ENCODE measurements at places on chromosomes 2 and 18. TPM values are rescaled to one million over a fixed set of nuclear protein-coding genes. Genes with fewer than 3 reads are reported as not detected.

Gene DNAJC5G
- 0.48 TPM for polyA plus RNA-seq

- no peak for DNase-seq
These were observed 66.6 kb downstream of the ZBTB7C start for GRCh38 chr18:48342581-48342980.

Gene CD302
- 9.4 TPM for polyA plus RNA-seq

DNA sequence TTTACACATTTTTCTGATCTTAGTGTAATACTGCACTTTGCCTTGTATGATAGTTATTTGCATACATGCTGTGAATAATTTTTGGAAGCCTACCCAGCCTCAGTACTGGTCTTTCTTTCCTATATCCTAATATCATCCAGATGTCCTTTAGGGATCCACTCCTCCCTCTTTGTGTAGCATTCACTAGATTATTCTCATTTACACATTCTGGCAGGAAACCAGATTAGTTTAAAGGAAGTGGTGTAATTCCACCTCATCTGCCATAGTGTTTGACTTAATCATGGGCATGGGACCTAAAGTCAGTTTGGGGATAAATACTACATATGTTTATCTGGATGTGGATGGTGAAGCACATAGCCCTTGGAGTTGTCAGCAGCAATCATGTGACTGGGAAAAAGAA is 444.9 kb upstream of the MAP2 start:
- no peak for DNase-seq

Gene FBLN7
- 10.6 TPM for polyA plus RNA-seq

GRCh38 chr2:191180713-191181112 is 29.9 kb upstream of the STAT4 start:
- no peak for DNase-seq

- DNase-seq = no peak
These were observed 29.6 kb upstream of the LPIN1 start for GRCh38 chr2:11716689-11717321.

GRCh38 chr2:169362894-169363559 is 693 bp upstream of the LRP2 start:
- no peak for DNase-seq

DNA sequence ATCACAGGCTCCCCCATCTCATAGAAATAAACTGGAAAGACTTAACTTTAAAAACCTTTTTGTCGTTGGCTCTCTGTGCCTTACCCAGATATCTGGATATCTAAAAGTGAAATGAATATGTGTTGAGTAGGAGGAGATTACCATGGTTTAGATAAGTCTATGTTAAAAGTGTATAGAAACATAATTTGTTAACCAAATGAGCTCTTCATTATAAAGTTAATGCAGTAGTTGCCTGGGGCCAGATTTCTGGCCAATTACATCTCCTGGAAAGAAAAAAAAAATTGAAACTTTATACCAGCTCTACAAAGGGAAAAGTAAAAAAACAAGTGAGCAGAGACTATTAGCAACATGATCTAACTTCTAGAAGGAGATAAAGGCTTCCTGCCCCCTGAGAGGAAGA is 259.6 kb upstream of the UBE2E3 start:
- no peak for DNase-seq

Gene MGAT4A
- polyA plus RNA-seq = 25.2 TPM

Gene CNTNAP5
- polyA plus RNA-seq = 45.3 TPM

Gene CIDEA
- polyA plus RNA-seq = 0.38 TPM

GRCh38 chr18:11759456-11759855 is 70.4 kb downstream of the GNAL start:
- no peak for DNase-seq

- DNase-seq = no peak
These were observed 48.2 kb downstream of the LIPG start for GRCh38 chr18:49610022-49610445.

GRCh38 chr18:23397907-23398306 is 55.2 kb upstream of the RIOK3 start:
- no peak for DNase-seq

GRCh38 chr2:237143676-237144440 is 58.2 kb downstream of the COPS8 start:
- DNase-seq = no peak

- peak; percentile 76 for DNase-seq
These were observed 54.3 kb downstream of the CDK15 start for GRCh38 chr2:201860636-201861066.

Gene REG3G
- polyA plus RNA-seq = not detected

DNA sequence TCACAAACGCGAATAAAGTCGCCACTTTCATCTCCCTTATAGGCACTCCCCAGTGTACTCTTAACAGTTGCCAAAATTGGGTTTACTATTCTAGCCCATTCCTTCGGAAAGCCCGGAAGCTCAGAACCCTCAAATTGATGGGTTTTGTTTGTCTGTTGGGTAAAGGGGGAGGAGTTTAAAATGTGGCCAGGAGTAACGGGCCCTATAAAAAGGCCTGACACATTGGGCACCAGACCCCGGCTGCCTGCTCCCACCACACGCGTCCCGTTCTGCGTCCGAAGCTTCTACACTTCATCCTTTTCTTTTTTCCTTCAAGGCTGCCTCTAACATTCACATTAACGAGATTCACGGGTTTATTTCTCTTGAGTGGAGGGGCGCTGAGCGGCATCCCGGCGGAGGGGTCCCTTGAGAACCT is 837 bp downstream of the NHEJ1 start:
- no peak for DNase-seq

GRCh38 chr2:170354388-170354787 is 176.4 kb downstream of the MYO3B start:
- peak; percentile 48 for DNase-seq

Gene ABCB11
- 0.19 TPM for polyA plus RNA-seq

Gene COL3A1
- polyA plus RNA-seq = 797 TPM

GRCh38 chr2:200131307-200131706 is 175.2 kb upstream of the SPATS2L start:
- no peak for DNase-seq

DNA sequence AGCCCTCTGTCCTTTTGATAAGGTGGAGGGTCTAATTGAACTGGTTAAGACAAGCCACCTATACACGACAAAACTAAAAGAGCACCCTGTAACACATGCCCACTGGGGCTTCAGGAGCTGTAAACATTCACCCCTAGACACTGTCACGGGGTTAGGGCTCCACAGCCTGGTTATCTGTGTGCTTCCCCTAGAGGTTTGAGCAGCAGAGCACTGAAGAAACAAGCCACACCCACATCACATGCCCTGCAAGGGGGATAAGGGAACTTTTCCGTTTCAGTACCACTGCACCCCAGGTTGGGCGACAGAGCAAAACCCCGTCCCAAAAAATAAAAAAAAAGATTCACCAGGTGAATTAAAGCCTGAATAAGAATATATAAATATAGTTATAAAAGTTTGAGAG is 913.7 kb upstream of the ACVR2A start:
- no peak for DNase-seq

GRCh38 chr18:68735483-68736343 is 20.8 kb upstream of the TMX3 start:
- no peak for DNase-seq

Gene HIBCH
- polyA plus RNA-seq = 56.0 TPM

DNA sequence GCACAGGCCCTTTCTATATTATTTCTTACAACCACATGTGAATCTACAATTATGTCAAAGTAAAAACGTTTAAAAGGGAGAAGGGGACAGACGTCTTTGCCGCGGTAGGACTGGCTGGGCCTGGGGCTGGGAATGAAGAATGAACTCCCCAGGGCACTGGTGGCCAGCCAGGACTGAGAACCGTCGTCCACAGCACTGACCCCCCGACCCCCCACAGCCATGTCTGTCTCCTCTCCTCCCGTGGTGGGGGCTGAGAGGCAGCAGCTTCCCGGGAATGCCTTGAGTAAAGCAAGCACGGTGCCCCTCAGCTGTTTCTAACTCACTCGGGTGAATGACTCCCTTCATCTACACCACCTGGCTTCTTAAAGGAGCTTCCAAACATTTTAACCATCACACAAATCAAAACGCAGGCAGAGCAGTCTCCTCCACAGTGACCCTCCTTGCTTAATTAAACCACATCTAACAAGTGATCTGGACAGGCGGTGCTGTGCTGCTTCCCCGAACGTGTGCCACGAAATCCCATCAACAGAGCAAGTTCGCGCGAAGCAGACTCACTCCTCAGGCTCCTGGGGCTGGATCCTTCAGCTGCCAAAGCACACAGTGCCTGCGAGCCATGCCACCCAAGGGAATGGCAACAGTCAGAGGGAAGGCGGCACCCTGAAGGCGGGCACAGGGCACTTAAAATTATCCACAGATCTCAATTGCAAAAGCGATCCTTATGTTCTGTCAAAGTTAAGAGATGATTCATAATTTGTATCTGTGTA is 217.7 kb downstream of the EIPR1 start:
- no peak for DNase-seq

DNA sequence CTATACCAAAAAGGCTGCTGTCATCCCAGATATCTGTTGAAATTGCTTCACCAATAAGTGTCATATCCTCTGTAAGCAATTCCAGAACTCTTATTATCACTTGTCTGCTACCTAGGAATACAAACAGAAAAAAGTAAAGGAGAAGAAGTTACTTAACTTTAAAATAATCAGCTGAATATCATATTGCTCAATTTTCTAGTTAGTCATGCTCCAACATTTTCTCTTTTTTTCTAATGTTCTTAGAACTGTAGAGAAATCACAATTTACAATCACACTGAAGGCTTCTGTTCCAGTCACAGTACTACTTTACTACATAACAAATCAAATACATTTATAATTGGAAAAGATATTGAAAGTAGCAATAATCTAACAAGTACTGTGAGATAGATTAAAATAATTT is 17.4 kb downstream of the RTTN start:
- DNase-seq = no peak

Gene VIL1
- 0.48 TPM for polyA plus RNA-seq

DNA sequence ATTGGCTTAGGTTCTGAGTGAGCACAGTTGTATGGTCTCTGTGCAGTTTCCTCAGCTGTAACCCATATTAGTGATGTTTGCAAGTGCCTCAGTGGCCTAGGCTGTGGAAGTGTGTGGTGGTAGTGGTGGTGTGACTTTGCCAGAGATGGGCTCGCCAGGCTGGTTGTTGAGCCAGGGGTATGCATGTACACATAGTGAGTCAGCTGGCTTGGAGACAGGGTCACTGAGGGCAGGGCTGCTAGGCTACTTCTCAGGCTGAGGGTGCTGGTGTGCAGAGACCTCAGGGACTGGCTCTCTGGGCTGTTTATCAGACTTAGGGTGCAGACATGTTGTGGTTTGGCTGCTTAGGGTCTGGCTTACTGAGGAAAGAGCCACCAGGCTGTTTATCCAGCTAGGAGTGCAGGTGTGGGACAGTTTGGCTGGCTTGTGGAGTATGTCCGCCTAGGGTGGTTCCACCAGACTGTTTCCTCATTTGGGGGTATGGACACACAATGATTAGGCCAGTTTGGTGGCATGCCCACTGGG is 15.0 kb downstream of the APLF start:
- no peak for DNase-seq

- DNase-seq = no peak
These were observed 157.5 kb downstream of the TGIF1 start for GRCh38 chr18:3607309-3608098.

DNA sequence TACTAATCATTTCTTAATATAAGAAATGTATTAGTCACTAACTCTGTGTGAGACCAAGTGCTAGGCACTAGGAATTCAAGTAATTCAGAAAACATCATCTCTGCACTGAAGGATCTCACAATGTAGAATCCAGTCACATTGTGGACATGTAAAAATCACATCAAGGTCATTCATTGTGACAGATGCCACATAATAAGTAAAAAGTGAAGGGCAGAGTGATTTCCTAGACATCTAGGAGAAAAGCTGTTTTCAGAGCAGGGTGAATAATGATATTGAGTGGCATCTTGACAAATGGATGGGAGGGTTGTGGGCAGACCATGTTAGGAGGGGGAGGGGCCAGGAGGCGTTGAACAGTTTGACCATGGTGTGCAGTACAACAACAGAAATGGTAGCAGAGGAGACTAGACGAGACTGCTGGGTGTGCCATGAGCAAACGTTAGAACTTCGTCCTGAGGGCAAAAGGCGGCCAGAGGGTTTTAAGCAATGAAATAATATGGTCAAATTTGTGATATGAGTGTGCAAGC is 93.8 kb downstream of the DTNA start:
- DNase-seq = no peak

- no peak for DNase-seq
These were observed 136.5 kb upstream of the TWIST2 start for GRCh38 chr2:238711346-238711745.

- peak; percentile 55 for DNase-seq
These were observed 141.7 kb upstream of the GPC1 start for GRCh38 chr2:240293557-240294461.

DNA sequence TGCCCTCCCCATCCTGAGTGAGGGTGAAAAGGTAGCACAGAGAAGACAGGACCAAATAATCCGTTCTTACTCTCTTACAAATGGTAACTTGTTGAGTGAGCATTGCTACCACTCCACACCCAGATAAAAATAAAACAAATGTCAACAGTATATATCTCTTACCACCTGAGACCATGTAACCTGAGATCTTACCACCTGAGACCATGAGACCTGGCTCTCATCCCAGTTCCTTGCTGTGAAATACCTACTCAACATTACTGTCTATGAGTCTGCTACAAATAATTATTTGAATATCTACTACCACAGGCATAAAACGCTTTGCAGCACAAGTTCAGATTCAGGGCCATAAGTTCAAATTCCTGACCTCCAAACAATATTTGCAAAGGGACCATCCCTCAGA is 234.7 kb downstream of the C1D start:
- DNase-seq = no peak

Gene USP34
- polyA plus RNA-seq = 127 TPM

- DNase-seq = no peak
These were observed 10.5 kb upstream of the EPAS1 start for GRCh38 chr2:46286715-46287114.

Gene FABP1
- 0.48 TPM for polyA plus RNA-seq

Gene DSEL
- 21.2 TPM for polyA plus RNA-seq

All from spinal cord (tissue), 10 donors.